Inflammatory macrophage (primary cell): ENCODE measurements at places on chromosomes 6 and 20.
A peak's percentile ranks its signal among the peaks of the same experiment; 100 is the strongest.

- no peak for DNase-seq
Measured at GRCh38 chr20:37668166-37668565, 25.7 kb upstream of the CTNNBL1 start.

GRCh38 chr6:8574749-8575468, 139.6 kb upstream of the SLC35B3 start:
- DNase-seq: no peak

DNA sequence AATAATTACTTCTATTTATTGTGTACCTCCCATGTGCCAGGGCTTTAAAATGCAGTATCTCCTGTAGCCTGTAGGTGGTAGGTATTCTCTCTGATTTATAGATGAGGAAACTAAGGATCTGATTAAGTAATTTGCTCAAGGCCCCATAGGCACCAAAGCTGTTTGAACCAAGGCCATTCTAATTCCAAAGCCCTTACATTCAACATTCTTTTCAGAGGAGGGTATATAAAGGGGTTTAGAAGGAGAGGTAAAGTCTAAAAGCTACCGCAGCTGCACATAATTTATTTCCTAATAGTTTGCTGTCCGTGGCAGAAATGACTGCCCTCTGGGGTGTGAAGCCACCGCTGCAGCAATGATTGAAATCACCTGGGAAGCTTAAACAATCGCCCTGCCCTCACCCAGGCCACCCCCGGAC, 95.0 kb upstream of the FAM8A1 start:
- no peak for DNase-seq

GRCh38 chr6:154154389-154154967, 115.4 kb downstream of the OPRM1 start:
- peak; percentile 81 for DNase-seq

DNA sequence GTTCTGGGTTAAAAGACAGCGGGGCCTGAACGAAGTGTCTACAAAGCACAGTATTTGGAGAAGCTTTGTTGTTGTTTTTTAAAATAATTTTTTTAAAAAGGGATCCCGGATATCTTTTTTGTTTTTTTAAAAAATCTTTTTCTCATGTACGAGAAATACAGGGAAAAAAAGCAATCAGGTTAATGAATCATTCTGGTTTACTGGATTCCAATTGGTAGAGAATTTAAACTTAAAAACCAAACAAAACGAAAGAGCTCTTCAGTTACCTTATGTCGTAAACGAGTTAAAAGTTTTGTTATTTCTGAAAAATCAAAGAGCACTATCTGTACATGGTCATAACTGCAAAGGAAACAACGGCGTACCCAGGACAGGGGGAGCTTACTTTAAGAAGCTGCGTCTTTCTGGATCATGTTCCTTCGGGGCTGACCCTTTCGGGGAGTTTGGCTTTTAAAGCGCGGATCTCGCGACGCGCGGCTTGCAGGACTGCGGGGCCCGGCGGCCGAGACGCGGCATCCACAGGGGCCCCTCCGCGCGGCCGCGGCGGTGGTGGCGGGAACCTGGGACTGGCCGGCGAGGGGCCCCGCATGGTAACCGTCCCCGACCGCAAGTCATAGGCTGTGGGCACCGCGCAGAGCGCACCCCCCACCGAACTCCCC, 927 bp downstream of the IL20RA start:
- peak; percentile 22 for DNase-seq

DNA sequence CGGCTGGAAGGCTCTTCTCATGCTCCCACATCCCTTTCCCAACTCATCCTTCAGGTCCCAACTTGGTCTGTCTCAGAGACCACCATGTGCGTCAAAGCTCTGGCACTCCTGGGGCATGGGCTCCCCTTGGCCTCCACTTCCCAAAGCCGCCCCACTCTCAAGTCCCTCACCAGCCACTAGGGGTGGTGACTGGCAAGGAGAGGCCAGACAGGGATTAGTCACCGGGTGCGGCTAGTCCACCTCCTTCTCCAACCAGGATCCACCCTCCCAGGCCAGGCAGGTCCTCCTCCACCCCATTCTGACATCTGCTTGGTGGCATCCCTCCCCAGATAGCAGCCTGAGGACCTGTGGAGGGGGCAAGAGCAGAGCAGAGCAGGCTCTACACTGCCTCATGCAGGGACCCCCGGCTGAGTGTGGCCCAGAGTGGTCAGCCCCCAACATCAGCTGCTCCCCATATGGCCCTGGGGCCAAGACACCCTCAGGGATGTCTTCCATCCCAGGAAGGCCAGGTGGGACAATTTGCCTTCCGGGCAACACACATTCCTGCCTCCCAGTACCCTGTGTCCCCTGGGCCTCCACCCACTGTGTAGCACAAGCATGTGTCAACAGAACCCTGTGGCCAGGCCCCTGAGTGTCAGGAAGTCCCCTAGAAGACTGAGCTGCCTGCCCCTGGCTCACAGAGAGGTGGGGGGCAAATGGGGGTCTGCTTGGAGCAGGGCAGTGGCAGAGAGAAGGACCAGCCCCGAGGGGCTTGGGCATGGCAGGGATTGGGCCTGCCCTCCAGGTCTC, 29.2 kb downstream of the YTHDF1 start:
- DNase-seq: no peak

GRCh38 chr20:45998761-45999160, 9.9 kb upstream of the MMP9 start:
- peak; percentile 89 for DNase-seq

DNA sequence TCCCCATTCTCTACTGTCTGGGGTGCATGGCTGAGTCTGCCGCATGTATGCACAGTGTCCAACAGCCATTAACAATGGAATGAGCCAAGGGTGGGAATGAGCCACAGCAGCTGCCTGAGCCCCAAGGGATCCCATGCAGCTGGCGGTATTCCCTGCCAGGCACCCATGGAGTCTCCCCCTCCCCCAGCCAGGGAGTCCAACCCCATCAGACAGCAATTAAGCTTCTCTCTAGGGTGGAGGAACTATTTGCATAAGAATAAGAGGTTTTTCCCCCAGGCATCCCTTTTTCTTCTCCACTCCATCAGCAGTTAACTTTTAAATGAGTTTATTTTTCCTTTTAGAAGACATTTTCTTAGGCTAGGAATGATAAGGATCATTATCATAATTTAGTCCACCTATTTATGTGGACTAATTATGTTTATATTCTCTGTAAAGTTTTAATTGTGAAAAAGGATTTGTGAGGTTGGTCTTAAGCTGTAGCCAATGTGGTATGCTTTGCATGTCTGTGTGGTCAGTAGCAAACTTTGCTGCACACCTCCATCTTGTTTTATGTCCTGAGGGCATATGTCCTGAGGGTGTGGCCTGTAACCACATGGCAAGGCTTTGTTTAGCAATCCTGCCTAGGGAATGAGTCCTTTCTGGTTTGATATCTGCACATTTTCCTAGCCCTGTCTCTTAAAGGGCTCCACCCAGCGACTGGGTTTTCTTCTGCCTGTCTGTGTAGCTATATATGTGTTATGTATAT, 158.9 kb upstream of the OLIG3 start:
- DNase-seq: no peak

DNA sequence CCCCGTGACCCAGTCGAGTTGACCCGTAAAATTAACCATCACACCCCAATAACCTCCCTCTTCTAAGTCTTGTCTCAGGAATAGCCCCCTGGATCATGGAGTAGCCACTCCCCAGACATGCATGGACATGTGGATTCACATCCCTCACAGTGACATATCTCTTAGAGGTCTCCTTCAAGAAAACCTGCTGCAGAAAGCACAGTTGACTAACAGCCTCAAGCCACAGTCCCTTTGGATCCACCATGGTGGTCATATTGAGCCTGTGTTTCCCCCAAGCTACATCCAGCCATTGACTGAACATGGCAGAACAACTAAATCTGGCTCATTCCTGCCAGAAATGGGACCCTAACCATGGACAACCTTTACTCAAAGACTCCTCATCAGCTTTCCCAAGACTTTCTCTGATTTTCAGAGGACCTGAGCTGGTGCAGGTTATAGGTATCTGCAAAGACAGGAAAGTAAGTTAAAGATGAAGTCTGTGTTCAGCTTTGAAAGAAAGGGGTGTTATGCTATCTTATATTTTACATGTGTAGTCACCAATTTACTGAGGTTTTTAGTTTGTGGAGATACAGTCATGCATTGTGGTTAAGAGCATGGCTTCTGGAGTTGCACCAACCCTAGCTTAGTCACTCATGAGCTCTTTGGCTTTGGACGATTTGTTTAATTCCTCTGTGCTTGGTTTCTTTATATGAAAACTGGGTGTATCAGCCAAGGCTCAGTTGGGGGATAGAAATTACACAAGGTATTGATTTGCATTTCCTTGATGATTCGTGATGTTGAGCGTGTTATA, 219.1 kb downstream of the MYLK4 start:
- peak; percentile 67 for DNase-seq

DNA sequence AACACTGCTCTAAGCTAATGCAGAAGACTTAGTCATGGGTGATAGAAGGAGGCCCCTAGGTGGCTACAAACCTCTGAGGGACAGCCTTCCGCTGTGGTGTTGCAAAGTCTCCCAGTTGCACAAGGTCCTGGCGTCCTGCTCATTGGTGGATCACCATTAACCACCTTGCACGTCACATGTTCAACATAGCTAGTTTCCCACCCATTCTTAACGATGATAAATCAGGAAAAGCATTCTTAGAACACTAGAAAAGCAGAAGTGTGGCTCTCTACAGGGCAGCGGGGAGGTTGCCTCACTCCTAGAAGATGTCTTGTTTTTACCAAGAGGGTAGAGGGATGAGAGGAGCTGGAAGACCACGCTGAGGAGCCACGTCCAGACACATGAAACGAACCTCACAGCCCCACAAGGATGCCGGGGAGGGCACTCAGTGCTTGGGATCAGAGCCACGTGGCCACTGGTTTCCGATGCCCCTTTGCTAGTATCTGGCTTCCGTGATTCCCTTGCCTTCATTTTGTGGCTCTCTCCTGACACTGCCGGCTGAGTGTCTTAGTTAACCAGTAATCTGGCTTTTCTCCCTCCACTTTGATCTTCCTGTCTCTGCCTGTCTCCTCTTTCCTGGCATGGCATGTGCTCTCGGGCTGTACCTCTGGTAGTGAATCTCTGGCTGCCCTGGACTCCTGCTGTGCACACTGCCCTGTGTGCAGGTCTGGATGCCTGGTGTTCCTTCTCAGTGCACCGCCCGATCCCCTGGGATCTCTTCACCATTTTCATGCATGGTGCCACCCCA, 91.4 kb upstream of the NEDD9 start:
- DNase-seq: peak; percentile 99

- DNase-seq: no peak
Measured at GRCh38 chr6:112058243-112059032, 4.5 kb downstream of the CCN6 start.

- DNase-seq: peak; percentile 36
Measured at GRCh38 chr6:41571021-41571780, 25.0 kb downstream of the FOXP4 start.

GRCh38 chr6:82208913-82209312, 38.6 kb downstream of the IBTK start:
- DNase-seq: no peak

- no peak for DNase-seq
Measured at GRCh38 chr20:58784321-58785074, 66.2 kb downstream of the GNAS-AS1 start.

DNA sequence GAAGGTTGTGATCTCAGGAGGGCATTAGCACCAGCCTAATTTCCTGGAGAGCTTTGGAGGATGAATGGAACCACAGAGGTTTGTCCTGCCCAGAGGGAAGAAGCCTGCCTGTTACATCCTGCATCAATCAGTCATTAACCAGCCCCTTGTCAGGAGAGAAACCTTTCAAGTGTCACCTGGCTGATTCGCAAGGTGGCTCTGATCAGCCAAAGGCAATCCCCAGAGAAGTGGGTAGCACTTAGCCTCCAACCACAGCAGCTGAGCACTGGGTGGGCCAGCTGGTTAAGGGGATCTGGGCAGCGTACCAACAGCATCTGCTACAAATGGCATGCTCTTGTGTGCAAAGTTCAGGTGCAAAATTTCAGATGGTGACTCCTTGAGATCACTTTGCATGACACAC, 26.9 kb downstream of the ANKEF1 start:
- no peak for DNase-seq

GRCh38 chr6:37102299-37103168, 67.4 kb upstream of the PIM1 start:
- DNase-seq: peak; percentile 85

DNA sequence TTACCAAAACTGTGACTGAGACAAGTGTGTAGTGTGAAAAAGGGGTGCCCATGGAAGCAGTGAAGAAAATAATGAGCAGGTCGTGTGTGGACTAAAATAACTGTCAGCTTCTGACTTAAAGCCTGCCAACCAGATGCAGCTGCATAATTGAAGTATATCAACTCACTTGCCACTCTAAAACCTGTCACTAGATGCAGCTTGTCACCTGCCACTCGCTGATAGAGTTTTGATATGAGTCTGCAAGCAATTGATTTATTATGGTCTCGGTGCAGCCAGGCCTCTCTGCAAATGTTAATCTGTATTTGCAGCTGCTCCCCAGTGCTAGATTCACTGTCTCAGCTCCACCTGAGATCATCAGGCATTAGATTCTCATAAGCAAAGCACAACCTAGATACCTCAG, 1090.0 kb upstream of the EYS start:
- DNase-seq: no peak

GRCh38 chr20:54017846-54018245, 52.5 kb downstream of the BCAS1 start:
- peak; percentile 51 for DNase-seq
